ENCODE measurements at places on chromosomes 7 and 10.

DNA sequence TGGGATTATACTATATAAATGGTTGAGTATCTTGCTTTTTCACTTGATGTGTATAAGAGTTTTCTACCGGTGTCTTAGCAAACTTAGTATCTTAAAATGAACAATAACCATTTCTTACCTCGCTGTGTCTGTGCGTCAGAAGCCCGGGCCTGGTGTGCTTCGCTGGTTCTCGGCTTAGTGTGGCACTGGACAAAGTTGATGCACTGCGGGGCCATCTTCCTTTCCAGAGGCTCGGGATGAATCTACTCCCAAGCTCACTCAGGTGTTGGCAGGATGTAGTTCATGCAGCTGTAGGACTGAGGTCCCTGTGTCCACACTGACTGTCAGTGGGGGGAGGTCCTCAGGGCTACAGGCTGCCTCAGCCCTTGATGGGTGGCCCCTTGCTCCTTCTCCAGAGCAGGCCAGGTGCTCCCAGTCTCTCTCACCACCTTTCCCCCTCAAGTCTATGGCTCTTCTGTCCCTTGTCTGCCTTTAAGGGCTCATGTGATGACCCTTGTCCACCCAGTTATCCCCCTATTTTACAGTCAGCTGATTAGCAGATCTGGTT, 227.8 kb downstream of the GLRX3 start:
- DNase-seq, result no peak

DNA sequence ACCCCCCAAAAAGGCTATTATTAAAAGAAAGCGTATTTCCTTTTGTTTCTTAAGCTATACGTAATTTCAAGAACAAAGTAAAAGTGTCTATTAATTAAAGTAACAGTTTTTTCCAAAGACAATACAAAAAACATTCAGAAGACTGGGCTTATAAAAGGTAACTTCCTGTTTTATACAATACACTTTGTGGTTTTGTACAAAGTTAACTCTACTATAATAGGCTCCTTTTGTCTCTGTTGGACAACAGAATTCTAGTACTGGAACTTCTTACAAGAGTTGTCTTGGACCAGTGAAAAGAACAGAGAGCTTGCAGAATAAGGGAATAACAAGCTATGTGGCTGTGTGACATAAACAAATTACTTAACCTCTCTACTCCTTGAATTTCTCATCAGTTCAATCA, 21.5 kb downstream of the SFMBT2 start:
- DNase-seq, result no peak

- DNase-seq, result no peak
Observed at GRCh38 chr7:102284891-102285539, 1.7 kb upstream of the SH2B2 start.

DNA sequence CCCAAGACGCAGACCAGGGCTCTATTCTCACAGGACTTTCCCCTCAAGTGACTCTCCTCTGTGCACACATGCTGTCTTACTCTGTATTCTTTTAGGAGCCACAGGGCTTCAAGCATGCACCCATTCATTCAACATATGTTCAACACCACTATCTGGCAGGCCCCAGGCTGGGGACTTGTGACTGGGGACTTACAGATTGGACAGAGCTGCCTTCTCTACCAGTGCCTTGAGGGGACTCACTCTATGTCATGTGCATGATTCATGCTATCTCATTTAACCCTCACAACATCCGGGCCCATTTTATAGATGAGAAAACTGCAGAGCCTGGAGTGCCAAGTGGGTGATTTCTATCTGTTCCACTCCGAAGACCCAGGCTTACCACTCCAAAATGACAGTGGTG, 34.3 kb downstream of the MYL10 start:
- DNase-seq, result no peak

- no peak for DNase-seq
Observed at GRCh38 chr7:135480966-135481597, 28.8 kb downstream of the CNOT4 start.

DNA sequence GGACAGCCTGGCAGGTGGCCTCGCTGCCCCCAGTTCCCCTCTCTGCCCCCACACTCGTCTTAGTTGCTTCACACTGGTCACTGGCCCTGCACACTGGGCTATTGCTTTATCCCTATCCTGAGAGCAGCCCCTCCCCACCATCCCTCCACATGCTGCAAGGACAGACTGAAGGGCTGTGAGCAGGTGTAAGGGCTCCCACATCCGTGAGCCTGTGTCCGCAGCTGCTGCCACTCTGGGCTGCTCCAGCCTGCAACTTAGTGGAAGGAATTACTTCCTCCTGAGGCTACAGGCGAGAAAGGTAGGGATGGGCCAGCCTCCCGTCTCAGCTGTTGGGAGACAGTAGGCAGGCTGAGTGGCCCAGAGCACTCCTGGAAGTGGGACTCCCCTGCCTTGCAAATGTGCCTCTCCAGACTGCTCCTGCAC, 3.8 kb downstream of the RARRES2 start:
- DNase-seq, result no peak

GRCh38 chr7:5210751-5211338, 20.8 kb downstream of the WIPI2 start:
- DNase-seq, result no peak

DNA sequence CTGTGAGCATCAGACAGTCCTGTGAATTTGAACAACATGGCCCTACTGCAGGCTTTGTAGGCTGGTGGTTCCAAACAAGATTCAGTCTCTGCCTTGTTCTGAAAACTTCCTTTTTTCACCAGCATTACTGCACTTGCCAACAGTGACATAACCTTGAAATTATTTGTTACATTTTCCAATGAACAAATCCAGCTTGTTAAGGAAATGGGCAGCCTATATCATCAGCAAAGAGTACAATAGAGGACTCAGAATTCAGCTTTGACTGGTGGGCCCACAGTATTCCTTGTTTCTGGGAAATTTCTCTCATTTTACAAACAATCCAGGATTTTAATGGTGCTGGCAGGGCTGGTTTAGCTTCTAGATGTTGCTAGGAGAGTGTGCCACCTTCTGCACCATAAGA, 703.7 kb upstream of the FZD8 start:
- DNase-seq, result no peak

GRCh38 chr7:140134039-140134438, 42.7 kb downstream of the KDM7A start:
- no peak for DNase-seq

DNA sequence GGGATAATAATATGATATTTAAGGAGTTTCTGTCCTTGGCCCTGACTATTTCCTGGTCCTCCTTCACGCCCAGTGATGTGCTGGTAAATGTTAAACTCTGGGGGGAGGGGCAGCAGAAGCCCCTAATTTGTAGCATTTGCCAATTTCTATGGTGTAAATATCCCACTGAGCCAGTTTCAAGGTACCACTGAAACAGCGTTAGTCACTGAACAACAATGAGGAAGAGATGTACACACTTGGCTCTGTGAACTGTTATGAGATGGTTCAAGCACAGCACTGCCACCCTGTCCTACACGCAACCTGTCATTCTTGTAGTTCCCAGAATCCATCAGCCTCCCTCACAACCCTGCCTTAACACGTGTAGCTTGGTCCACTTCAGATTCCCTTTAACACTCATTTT, 39.8 kb downstream of the MET start:
- DNase-seq, result no peak

DNA sequence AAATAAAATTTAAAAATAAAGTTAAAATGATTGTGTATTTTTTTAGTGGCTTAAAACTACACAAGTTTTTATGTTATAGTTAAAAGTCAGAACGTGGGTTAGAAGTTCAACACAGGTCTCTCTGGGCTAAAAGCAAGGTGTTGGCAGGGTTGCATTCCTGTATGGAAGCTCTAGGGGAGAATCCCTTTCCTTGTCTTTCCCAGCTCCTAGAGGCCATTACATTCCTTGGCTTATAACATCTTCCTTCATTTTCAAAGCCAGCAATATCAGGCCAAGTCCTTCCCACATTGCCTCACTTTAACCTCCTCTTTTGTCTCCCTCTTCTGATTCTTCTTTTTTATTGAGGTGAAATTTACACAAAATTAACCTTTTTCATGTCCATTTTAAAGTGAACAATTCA, 52.4 kb upstream of the EEPD1 start:
- DNase-seq, result no peak

DNA sequence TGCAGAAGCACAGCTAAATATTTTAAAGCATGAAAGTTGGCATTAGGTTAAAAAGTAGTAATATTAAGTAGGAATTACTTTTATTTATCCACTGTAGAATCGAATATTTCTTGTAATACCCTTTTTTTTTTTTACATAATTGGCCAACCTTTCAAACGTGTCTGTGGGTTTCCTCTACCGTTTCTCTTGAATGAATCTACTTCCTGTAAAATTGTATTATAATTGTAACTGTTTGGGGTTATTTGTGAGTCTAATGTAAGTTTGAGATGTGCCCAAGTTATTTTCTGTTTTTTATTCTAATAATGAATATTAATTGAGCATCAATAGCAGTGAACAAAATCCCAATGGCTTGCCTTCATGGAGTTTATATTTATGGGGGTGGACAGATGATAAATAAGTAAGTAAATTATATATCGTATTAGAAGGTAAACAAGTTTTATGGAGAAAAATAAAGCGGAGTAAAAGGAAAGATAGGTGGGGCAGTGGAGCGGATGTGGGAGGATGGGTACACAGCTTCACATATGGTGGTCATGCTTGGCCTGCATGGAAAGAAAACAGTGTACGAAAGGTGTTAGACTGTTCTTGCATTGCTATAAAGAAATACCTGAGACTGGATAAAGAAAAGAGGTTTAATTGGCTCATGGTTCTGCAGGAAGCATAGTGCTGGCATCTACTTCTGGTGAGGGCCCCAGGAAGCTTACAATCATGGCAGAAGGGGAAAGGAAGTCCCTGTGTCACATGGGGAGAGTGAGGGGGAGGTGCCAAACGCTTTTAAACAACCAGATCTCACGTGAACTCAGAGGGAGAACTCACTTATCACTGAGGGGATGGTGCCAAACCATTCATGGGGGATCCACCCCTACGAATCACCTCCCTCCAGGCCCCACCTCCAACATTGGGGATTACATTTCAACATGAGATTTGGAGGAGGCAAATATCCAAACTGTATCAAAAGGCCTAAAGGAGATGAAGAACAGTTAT, 5.4 kb downstream of the TSPAN13 start:
- DNase-seq, result no peak

- DNase-seq, result no peak
Observed at GRCh38 chr7:44292420-44292817, 33.0 kb downstream of the CAMK2B start.

- no peak for DNase-seq
Observed at GRCh38 chr7:101134399-101134980, 7.6 kb downstream of the SERPINE1 start.

- DNase-seq, result no peak
Observed at GRCh38 chr7:52842202-52842900, 193.1 kb upstream of the POM121L12 start.

DNA sequence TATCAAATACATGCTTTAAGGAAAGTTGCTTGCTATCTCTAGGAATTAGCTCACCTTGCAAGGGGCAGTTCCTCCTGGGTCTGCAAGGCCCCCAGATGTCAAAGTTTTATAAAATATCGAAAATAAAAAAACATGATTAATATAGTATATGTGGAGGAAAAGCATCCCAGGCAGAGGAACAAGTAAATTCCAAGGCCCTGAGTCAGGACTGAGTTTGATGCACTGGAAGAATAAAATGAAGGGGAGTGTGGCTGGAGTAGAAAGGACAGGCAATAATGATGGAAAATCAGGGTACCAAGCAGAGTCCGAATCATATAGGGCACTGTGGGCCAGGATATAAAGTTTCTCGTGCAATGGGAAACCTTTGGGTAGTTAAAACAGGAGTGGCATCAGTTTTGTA, 112.4 kb upstream of the EEPD1 start:
- DNase-seq, result no peak

DNA sequence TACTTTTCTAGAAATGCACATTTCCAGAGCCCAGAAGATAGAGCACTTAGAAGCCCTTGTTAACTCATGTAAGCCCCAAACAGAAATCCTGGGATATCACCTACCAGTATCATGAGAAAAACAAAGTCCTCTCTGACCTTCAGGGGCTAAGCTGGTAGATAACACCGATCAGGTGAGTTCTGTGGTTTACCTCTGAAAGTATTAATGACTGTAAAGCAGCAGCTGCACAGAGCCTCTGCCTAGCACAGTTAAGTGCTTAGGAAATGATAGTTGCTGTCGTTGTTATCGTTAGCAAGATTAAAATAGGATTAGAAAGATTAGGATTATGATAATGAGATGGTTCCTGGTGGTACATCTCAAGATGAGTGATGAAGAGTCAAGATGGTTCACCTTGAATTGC, 64.9 kb downstream of the PLXNA4 start:
- DNase-seq, result no peak

DNA sequence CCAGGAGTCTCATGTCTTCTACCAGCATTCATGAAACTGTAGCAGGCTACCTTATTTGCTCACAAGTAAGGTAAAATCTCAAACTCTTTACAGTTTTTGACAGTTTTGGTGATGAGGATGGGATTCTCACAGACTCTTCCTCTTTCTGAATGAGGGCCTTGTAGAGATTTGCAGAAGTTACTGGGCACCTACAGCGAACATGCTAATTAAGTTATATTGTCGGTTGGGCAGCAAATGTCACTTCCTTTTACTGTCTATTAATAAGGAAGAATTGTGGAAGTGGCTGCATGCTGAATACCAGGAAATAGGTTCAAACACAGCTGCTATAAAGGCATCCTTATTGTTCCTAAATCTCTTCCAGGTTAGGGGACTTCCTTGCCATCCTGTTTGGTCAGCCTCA, 189.6 kb downstream of the DNAJC1 start:
- no peak for DNase-seq

DNA sequence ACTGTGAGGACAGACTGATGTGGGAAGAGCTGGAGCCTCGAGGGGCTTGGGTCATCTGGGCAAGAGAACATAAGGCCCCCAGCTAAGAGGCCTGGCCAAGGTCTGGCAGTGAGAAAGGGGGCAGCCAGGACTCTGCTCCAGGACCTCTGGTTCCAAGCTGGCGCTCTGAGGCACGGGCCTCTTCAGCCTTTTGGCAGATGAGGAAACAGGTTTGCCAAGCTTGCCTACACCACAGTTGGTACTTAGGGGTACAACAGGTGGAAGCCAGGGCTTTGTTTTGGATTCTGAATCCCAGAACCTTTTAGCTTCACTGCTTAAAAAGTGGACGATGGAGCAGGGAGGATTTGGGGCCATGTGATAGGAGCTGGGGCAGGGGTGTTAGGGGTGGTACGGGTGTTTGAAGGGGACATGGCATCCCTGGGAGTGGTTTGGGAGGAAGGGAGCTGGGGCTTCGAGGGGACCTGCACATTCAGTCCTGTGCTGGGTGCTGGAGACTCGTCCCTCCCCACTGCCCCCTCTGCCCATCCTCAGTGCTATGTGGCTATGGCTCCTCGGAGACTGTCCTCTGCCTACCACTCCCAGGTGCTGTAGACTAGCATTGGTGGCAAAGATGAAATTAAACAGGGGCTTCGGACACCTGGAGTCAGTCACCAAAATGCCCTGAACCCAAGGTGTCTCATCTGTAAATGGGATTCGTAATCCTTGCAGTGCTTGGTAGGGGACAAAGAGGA, 30.3 kb downstream of the ZNF775 start:
- no peak for DNase-seq
